ENCODE measurements at places on chromosomes 5 and 9.
A peak's percentile ranks its signal among the peaks of the same experiment; 100 is the strongest.

- peak; percentile 14 for DNase-seq
Measured at GRCh38 chr9:99722877-99723276, 98.8 kb upstream of the NR4A3 start.

DNA sequence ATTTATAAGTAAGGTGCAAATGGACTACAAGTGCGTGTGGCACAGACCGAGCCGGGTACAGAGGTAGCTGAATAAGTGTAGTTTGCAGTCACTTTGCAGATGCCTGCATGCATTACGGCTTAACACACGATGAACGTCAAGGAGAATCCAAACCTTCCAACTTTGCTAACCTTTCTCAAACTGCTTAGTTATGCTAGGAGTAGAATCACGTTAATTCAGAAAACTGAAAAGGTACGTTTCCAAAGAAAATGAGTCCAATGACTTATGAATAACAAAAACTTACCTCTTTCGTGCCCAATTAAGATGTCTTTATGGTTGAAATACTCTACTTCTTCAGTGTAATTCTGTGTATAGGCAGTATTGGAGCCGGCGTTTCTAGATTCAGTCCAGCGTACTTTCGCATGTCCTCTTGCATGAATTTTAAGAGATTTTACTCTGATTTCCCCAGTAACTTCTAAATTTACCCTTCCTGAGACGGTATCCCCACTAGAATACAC, 539 bp downstream of the ARRDC3 start:
- DNase-seq = peak; percentile 52

GRCh38 chr5:150066436-150066835, 19.9 kb downstream of the CSF1R start:
- DNase-seq = no peak

GRCh38 chr9:110077925-110078324, 130.0 kb downstream of the C9orf152 start:
- DNase-seq = no peak

GRCh38 chr5:41057231-41057630, 13.9 kb downstream of the MROH2B start:
- DNase-seq = no peak
